ENCODE measurements at places on chromosomes 2 and 18.
A peak's percentile ranks its signal among the peaks of the same experiment; 100 is the strongest.

GRCh38 chr2:74328573-74328972 is 14.6 kb downstream of the SLC4A5 start:
- DNase-seq: no peak

GRCh38 chr2:208222351-208222750 is 32.5 kb downstream of the IDH1 start:
- DNase-seq: no peak

- DNase-seq: no peak
Measured at GRCh38 chr2:105104208-105104731, 66.4 kb downstream of the MRPS9 start.

DNA sequence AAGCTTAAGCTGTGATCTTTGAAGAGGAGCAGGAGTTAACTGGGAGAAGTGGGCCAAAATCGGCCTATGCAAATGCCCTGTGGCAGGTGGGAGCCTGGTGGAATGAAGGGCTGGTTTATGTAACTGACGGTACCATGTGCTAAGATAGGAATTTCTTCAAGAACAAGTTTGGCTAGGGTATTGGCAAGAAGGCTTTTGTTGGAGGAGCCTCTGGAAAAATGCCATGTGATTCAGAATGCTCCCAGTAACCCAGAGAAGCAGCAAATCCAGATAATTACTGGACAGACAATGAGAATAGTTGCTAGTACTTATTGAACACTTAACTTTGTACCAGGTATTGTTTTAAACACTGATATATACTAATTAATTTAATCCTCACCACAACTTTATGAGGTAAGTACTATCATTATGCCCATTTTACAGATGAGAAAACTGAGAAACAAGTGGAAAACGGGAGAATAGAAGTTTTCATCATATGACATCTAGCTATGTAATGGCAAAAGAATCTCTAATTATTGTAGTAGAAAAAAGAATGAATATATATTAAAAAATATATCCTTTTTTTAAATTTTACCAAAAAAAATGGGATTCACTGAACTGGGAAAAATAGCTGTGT is 9.1 kb upstream of the FAM124B start:
- DNase-seq: no peak

DNA sequence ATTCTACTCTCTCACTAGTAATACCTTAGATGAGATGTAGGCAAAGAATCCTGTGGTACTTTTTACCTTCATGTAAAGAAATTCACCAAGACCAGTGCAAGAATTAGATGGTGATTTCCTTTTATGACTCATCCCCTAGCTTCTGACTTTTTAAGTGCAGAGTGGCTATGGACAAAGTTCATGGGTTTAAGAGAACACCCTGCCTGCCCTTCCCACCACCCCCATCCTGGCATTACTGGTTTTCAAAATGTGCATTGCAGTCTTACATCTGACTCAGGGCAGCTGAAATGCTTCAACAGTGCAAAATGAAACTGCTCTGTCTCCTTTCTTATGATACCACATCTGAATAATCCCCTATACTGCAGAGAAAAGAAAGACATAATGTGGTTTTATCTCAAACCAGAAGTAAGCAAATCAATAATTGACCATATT is 22.6 kb downstream of the MAIP1 start:
- DNase-seq: no peak

DNA sequence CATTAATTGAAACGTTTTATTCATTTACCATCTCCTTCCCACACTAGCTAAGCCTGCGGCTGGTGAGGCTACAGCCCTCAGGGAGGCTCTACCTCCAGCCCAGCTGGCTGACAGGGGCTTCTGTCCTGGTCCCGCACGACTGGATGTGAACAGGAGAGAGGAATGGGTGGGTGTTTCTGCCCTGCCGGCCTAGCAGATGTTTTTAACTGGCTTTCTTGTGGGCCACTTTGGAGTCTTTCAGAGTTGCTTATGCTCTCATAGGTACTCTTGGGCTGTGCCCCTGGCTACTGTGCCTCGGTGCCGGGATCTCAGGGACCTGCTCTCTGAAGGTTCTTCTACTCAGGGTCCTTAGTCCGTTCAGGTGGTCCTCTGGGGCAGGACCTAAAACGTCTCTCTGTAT is 184.3 kb upstream of the TWIST2 start:
- DNase-seq: no peak

DNA sequence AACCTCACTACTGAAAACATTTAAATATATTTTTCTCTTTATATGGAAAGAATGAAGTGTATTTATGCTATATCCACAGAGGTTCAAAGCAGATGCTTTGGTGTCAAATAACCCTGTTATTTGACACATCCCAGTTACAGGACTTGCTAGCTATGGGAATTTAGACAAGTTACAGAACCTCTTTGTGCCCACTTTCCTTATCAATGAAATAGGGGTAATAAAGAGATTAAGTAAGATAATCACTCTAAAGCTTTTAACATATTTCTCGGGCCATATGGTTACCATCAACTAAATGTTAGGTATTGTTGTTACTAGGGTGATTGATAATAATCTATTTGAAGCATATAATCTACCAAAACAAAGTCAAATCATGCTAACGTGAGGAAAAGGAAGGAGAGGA is 1660.6 kb upstream of the NXPH2 start:
- DNase-seq: no peak

- DNase-seq: no peak
Measured at GRCh38 chr2:37866171-37866934, 58.7 kb upstream of the RMDN2 start.

GRCh38 chr2:1371082-1371481 is 42.2 kb upstream of the TPO start:
- DNase-seq: no peak

GRCh38 chr2:26011990-26012856 is 21.7 kb upstream of the RAB10 start:
- no peak for DNase-seq

- peak; percentile 18 for DNase-seq
Measured at GRCh38 chr2:149562324-149562723, 25.3 kb downstream of the MMADHC start.

DNA sequence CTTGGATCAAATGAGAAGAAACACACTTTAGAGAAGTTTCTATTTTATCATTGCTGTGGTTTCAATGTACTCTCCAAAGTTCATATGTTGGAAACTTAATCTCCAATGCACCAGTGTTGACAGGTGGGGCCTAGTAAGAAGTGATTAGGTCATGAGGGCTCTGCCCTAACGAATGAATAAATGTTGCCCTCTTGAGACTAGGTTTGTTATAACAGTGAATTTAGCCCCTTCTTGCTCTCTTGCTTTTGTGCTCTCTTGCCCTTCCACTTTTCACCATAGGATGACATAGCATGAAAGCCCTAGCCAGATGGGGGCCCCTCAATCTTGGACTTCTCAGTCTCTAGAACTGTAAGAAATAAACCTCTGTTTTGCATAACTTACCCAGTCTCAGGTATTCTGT is 664.8 kb downstream of the DCC start:
- no peak for DNase-seq

DNA sequence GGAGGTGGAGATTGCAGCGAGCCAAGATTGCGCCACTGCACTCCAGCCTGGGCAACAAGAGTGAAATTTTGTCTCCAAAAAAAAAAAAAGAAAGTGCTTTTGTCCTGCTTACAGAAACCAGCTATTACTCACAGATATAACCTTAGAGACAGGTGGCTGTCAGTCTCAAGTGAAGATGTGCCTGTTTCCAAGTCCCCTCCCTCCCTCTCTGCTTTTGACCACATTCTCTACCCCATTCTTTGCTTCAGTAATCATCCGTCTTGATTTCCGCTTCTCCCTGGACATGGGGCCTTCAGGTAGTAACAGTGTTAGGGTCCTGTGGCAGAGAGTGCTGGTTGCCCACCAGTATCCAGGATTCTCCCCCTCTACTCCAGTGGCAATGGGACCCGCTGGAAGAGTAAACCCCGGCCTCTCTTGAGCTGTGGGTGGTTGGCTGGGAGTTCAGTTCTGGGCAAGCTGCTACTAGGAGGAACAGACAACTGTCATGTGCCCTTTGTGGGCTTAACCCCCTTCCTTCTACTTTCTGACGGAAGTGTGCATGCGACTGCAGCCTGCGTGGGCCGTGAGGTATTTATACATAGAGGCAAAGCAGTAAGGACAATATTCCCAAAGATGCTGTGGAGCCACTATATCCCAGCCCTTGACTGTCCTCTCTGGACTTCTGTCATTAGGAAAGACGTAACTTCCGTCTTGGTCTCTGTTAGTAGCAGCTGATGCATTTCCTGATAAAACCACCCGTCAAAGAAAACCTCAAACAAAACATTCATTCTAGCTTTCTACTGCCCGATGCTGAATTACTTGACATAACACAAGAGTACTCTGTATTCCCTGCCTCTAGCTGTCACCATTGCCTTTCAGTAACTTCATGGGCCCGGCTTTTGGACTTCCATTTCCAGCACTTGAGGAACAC is 17.8 kb downstream of the PDCL3 start:
- peak; percentile 59 for DNase-seq

DNA sequence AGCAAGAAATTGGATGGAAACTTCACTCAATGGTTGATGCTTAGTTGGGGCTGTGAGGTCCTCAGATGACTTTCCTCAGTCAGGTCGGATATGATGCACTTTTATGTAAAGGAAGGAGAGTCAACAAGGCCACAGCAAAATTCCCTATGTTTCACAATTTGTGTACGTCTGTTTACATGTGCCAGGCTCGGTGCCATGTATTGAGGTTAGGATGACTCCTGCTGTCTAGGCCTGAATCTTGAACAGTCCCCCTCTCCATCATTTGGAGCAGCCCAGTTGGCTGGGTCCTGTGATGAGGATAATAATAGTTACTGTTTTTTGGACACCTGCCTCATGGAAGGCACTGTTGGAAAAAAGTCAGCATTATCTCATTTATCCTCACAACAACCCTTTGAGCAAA is 43.1 kb downstream of the VSNL1 start:
- no peak for DNase-seq

DNA sequence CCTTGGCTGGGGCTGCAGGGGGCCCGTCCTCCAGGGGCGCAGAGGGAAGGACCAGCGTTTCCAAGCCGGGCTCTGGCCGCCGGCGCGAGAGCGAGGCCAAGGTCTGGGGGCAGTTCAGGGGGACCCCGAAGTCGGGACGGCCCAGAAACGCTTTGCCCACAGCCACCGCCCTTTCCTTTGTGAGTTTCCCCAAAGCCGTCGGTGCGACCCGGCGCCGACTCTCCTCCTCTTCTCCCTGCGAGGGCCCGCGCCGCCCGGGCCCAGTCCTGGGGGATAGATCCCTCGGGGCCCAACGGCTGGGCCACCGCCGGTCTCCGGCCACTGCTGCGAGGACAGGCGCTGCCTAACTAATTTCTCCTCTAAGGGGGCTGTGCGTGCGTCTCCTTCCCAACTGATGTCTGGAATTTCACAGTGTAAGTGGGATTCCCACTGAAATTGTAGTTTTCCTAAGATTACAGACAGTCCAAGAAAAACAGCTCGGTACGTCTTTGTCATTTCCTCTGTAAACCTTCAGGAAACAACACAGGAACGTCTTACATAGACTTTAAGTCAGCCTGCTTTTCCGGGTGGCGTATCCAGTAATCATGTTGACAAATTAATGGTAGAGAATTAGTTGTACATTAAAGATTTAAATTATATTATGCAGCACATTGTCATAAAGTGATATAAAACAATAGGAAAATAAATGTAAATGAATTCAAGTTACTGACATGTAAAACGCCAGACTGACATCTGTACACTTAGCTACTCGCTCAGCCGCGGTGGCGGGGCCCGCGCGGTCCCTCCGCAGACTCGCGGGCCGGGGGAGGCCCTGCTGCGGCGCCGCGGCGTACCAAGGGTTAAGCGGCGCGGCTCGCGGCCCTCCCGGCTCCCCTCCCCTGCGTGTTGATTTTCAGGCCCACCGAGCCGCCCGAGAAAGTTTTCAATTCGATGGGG is 139.4 kb upstream of the SIX3 start:
- DNase-seq: no peak

GRCh38 chr2:121605820-121606733 is 43.2 kb downstream of the CLASP1 start:
- no peak for DNase-seq

DNA sequence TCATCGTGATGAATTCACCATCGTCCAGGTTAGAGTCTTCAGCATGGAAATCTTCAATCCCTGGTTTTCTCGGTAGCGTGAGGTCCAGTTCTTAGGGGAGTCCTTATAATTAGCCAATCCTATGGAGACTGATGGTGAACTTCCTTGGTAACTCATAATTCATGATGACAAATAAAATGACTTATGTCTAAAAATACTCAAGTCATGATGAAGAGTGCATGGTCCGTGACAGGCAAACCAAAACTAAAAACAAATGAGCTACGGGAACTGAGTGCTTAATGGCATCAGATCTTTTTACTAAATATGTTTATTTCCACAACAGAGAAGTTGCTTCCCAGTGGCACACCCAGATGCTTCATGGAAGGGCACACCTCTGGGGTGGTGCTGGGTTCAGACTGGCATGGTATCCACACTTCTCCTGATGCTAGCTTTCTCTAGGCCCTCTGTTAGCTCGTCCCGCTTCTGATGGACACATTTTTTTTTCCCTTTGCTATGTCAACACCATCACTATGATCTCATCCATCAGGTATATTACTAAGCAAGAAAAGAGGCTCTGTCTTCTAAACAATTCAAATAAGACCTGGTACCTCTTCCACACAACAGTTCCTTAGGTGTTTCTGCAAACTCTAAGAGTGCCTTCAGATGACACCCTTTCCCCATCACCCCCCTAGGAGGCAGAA is 92.8 kb upstream of the NEDD4L start:
- DNase-seq: no peak

DNA sequence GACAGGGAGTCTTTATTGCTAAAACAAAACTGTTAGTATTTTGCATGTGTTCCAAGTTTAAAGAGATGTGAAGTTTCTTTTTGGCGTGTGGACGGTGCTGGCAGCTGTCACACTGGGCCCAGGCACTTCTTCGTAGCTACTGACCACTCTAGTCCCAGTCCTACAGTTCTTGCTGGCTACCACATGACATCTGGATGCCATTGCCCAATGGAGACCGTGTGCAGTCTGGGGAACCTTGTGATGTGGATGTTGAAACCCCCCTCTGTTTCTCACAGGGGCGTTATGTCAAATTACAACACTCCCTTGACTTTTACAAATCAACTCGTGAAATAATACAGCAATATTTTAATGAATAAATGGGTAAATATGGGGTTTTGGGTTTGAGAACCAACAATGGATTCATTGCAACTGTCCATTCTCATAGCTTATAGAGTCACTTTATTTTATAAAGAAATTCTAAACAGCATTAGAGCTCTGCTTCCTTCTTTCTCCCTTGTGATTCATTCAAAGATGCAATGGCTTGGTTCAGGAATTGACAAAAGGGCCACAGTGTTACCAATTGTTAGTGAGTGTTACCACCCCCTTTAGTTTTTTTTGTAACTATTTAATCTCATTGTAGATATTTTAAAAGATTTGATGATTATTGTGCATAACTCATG is 1.2 kb downstream of the GPD2 start:
- no peak for DNase-seq
